ENCODE measurements at places on chromosomes 12 and 14.

GRCh38 chr12:114215746-114216145 is 190.2 kb downstream of the TBX5 start:
- DNase-seq, result no peak

DNA sequence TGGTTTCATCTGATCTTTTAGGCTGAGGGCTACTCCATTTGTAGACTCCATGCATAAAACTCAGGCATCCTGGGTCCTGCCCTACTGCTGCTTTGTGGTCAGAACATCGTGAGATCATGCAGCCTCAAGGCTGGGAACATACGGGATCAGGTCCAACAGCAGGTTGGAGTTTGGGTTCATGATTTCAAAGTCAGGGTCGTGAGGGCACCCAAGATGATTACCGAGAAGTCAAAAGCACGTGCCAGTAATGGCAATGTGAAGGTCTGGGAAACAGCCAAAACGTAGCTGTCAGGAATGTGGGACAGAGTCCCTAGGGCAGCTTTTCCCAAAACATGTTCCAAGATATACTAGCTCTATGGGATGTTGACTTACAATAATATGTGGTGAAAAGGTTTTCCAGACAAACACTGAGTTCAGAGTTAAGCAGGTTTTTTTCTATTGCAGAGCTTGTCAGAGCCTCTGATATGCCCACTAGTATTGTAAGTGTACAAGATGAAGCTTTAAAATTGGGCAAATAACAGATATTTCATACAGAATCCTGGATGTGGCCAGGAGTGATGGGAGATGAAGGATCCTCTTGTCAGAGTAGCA is 130.3 kb upstream of the DNM1L start:
- no peak for DNase-seq

- no peak for DNase-seq
Observed at GRCh38 chr12:50181691-50182090, 14.5 kb upstream of the CERS5 start.

DNA sequence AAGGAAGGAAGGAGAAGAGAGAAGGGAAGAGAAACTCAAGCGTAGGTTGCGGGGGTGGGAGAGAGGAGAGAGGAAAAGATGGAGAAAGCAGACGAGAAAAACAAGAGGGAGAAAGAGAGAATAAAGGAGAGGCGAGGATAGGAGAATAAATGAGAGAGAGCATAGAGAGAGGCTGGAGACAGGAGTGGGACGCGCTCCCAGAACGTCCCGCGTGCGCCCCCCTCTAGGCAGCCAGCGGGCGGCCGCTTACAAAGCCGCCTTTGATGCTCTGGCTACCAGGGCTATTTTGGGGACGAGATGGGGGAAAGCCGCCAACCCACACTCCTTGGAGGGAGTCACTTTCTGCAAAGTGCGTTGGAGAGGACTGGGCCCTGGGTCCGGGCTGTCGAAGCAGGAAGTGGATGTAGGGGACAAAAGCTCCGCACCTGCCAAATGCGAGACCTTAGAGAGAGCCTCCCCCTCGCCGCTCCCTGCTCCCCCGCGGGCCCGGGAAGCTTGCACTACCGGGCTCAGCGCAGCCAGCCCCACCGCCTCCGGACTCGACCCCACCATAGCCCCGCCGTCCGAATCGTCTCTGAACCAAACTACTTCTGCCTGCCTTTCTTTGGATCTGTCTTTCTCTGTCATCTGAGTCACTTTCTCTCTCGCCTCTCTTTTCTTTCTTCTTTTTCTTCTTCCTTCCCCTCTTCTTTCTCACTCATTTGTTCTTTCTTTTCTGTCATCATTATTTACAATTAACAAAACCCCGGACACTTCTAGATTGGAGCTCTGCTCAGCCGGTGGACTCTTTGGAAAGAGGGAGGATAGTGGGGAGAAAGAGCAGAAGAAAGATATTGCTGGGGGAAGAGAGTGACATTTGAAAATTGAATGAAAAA is 8.0 kb downstream of the ASCL1 start:
- peak; percentile 75 for DNase-seq

DNA sequence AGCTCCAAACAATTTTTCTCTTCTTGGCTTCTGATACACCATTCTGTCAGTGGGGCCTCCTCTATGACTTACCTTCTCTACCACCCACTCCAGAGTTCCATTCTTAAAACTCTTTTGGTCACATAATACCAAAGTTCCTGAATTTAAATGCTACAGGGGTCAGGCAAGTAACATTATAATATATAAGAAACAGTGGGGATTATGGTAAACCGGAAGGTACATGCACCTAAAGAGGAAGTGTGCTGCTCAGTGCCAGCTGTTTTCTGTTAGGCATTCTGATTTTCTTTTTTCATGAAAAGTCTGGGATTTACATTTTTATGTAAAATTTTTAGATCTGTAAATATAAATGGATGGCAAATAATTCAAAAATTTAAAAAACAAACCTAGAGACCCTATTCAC is 39.9 kb downstream of the SOS2 start:
- DNase-seq, result no peak

- DNase-seq, result no peak
Observed at GRCh38 chr14:104723651-104724406, at the start of gene ADSS1. Gene ADSS1, plus strand, starts transcription at chr14:104724229. Its CDS starts 42 bp downstream, at chr14:104724271.

DNA sequence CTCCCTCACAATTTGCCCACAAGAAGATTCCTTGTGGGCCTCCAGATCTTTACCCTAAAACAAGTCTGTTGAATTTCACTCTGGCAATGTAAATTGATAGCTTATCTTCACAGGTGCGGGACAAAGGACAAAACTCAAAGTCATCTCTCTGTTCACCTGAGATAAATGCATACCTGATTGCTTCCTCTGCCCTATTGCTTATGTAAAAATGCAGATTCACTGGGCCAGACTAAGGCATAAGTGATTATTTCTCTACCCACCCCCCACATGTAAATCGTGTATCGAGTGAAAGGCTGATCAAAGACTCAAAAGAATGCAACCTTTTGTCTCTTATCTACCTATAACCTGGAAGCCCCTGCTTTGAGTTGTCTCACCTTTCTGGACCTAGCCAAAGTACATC is 316.8 kb downstream of the SSPN start:
- no peak for DNase-seq

DNA sequence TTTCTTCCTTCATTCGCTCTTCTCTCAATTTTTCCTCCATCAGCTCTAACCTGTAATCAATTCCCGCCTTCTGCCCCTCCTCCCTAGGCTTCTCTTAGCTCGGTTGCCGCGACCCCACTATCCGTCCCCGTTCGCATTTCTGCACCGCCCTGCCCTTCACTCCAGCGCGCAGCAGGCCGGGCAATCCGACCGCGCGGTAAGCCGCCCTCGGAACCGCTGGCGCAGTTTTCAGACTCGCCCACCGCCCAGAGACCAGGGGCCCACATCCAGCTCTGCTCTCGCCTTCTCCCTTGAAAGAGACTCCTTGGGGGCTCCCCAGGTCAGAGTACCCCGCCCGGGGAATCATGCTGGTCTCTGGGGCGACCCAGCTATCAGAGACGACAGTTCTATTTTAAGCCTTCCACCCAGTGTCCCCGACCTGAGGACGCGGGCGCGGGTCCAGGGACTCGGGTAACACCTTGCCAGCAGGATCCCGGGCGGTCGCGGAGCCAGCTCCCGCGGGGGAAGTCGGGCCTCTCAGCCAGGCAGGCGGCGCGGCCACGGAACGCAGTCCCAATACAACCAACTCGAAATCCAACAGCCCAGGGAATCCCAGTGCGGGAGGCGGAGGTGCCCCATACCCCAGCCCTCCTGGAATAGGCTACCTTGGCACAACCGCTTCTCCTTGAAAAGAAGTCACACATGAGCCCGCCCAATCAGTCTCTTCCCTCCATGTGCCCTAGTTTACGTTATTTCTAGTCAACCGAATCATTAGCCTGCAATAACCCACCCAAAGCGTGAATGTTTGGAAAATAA is 5.7 kb upstream of the SLC38A4 start:
- no peak for DNase-seq
